Testis (tissue), 5 donors: ENCODE measurements at places on chromosomes 7 and 10. TPM values are rescaled to one million over a fixed set of nuclear protein-coding genes. Genes with fewer than 3 reads are reported as not detected.

- no peak for DNase-seq
These were observed 38.0 kb downstream of the RAB18 start for GRCh38 chr10:27541796-27542729.

DNA sequence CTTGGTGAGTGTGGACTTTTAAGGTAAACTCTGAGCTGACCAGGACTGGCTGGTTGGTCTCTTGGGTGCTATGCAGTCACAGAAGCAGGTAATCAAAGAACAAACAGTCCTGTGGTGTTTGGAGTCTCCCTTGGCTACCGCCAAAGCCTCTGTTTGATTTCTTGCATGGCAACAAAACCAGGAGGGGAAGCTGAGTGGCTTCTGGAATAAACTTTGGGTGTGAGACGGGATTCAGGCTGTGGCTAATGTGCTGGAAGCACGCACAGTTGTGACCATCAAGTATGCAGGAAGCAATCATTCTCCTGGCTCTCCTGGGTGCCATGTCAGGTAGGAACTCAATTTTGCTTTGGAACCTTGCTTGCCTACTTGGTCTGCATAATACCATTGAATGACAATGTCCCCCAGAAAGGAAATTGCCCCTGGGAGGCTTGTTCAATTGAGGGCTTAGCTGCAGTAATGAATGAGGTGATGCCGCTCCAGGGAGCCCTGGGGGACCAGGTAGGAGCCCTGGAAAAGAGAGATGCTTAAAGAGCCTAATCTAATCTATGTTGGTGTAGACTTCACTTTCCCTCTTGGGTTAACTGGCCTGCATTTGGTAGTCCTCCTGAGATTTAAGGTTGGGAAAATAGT lies at the start of gene CDHR3:
TSS of gene CDHR3 (plus strand) at position 227 of the 630 bp plus-strand sequence. CDS start at position 282, 55 bp downstream.
- DNase-seq, result no peak

DNA sequence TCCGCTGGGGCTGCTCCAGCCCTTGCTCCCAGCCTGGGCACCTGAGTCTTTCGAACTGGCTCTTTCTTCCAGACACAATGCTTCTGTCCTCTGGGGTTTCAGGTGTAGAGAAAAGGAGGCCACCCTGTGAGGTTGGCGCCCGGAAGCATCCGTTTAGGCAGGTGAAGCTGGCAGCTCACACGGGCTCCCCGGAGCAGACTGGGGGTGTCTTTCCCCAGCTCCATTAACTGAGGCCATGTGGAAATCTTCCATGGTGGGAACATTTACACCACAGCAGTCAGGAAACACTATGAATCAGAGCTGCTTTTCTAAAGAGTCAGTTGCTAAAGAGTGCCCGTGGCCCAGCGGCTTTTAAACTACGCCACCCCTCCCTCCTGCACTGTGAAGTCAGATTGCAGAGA lies 29.2 kb downstream of the PRKAG2 start:
- DNase-seq, result no peak

GRCh38 chr7:27182285-27182841 lies 2.7 kb downstream of the HOXA11 start:
- DNase-seq, result no peak

DNA sequence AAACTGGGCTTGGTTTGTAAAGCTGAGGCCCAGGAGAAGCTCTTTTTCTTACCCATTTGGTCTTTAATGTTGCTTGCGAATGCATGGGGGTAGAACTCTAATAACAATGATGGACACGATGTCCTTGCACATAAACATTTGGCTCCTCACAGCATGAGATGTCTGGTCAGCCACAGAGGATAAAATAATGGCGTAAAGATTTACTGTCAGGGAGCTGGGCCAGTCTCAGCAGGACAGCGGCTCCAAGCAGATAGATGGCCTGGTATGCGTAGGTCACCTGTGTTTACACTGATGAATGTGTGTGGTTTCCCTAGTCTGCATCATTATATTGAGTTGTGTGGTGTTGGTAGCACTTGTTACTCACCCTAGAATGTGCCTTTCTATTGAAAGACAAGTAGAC lies 537.4 kb downstream of the CNTNAP2 start:
- no peak for DNase-seq

GRCh38 chr7:30896783-30897637 lies 14.6 kb upstream of the AQP1 start:
- peak; percentile 45 for DNase-seq

The AKR1C8 gene
- total RNA-seq, result 4.3 TPM

The OR9A2 gene
- 3.5 TPM for total RNA-seq
